ENCODE measurements at places on chromosomes 11 and 22.
A peak's percentile ranks its signal among the peaks of the same experiment; 100 is the strongest.

- no peak for DNase-seq
Observed at GRCh38 chr22:49039625-49040024, 788.0 kb downstream of the BRD1 start.

- no peak for DNase-seq
Observed at GRCh38 chr11:125388611-125389010, 107.5 kb downstream of the FEZ1 start.

DNA sequence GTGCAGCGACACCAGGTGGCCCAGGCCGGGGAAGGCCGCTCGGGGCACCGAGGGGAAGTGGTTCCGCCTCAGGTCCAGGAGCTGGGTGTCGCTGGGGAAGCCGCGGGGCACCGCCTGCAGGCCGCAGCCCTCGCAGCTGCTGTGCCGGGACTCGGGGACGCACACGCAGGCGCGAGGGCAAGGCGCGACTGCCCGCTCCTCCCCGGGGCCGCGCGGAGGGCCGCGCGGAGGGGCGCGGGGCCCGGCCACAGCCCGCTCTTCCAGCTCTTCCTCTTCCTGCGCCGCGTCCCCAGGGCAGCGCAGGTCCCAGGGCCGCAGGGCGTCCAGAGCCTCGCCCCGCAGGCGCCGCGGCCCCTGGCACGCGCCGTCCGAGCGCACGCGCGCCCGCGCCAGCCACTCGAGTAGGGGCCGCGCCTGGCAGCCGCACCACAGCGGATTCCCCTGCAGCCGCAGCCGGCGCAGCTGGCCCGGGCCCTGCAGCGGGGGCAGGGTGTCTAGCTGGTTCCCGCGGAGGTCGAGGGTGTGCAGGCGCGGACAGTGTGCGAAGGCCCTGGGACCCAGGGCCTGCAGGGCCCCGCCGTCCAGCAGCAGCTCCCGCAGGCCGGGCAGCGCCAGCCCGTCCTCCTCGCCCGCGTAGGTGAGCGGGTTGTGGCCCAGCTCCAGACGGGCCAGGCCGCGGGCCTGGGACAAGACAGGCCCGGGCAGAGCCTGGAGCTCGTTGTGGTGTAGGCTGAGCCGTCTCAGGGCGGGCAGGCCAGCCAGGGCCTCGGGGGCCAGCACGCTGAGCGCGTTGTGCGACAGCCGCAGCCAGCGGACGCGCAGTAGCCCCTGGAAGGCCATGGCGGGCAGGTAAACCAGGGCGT is 2.8 kb downstream of the CHADL start:
- DNase-seq, result peak; percentile 41

DNA sequence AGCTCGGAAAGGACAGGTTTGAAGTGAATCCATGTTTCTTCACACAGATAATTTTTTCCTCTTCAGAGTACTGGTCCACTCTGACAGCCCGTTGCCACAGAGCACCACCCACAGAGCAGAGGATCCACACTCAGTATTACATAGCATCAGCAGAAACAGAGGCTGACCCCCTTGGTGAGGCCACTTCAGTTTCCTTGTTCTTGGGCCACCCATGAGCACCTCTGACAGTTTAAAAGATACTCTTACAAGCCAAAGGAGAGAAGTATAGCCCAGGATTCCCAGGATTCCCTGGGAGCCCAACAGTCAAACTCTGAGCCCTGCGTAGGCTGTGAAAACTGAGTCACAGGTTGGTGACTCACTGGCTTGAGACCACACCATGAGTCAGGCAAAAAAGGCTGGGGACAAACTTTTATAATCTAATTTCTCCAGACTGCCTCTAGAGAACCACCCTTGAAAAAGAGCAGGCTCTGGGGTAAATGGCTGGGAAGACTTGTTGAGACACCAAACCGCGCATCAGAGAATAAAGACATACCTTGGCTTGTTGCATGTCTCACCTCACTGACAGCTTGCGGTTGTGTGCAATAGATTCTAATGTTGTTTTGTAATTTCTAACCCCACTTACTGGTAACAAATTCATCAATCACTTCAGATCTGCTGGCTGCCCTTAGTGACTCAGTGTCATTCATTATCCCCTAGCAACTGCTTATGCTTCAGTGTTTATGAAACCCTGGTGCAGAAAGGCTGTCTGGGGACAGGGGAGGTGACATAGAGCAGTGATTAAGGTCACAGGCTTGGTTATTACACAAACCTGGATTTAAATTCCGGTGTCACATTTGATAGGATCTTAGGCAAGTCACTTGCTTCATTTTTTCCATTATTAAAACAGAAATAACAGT is 56.9 kb upstream of the PRSS23 start:
- no peak for DNase-seq

GRCh38 chr11:32312865-32313403 is 122.4 kb downstream of the WT1 start:
- DNase-seq, result peak; percentile 33

- no peak for DNase-seq
Observed at GRCh38 chr11:134478176-134478575, 66.1 kb upstream of the B3GAT1 start.

DNA sequence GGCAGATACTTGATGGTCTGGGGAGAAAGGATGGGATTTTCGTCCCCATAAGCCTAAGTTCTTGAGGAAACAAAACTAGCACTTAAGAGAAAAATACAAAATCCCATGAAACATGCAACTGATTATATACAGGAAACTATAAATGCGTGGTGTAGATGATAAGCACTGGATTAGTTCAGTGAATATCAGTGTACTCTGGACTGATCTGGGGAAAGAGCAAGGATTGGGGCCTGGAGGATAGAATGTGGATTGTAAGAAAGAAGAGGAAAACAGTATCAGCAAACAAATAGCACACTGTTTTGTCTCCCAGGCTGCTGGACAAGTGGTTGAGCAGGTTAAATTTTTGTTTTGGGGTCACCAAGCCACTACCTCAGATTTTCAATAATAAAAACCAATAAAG is 49.8 kb downstream of the DCUN1D5 start:
- DNase-seq, result no peak

GRCh38 chr22:37425800-37426705 is 1.2 kb downstream of the ELFN2 start:
- DNase-seq, result peak; percentile 18

- DNase-seq, result no peak
Observed at GRCh38 chr11:126214441-126214840, 2.9 kb downstream of the FAM118B start.

DNA sequence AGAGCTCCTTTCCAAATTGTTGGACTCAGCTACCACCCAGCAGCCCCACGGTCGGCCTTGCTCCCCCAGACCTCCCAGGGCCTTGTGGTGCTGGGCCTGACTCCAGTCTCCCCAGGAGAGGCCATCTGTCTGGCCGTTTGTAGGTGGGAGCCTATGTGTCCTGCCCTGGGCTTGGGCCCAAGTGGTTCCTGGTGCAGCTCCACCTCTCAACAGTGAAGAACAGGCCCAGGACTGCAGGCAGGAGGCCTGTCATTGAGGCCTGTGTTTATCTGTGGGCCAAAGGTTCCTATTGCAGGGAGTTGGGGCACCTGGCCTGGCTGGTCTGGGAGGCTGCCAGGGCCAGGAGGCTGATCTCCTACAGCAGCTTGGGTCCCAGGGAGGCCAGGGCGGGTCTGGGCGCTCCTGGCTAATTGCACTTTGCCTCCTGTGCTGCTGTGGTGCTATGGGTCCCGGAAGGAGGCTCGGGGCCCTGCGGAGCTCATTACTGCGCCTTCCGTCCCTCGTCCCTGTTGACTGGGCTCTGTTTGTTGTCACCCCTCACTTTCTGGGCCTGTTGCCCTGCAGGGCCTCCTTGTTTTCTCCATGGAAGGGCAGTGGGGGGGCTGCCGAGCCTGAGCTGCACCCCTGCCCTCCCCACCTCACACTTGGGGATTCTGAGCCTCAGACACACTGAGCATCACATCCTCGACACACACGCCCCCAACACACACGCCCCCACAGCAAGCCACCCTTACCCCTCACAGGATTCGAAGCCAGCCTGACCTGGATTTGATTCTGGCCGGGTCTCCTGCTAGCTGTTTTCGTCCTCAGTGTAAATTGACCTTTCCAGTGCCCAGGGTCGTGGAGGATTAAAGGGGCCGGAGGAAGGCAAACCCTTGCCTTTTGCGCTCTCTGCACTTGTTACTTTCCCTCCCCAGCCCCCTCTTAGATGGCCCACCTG is 6.8 kb upstream of the OMP start:
- DNase-seq, result no peak

GRCh38 chr11:126597041-126597440 is 241.6 kb downstream of the ST3GAL4 start:
- no peak for DNase-seq

DNA sequence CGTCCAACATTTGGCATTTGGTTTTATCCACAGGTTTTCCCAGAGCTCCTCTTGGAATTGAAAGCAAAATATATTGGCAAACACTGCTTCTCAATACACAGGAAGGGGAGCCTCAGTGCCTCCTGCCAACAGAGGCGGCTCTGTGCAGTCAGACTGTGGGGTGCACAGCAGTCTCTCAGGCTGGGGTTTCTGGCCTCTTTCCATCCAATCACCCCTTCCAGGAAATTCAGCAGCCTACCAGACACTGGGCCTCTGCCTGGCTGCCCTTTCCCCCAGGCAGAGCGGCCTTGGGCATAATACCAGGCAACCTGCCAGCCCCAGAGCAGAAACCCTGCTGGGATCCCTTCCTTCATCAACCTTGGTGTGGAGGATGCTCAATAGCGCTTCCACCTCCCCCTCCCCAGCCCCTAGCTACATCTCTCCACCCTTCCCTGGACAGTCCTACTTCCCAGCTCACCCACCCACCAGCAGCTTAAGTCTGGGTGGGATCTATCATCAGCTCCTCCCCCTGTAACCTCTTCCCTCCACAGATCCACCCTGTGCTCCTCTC is 17.8 kb upstream of the RAPSN start:
- DNase-seq, result peak; percentile 99

DNA sequence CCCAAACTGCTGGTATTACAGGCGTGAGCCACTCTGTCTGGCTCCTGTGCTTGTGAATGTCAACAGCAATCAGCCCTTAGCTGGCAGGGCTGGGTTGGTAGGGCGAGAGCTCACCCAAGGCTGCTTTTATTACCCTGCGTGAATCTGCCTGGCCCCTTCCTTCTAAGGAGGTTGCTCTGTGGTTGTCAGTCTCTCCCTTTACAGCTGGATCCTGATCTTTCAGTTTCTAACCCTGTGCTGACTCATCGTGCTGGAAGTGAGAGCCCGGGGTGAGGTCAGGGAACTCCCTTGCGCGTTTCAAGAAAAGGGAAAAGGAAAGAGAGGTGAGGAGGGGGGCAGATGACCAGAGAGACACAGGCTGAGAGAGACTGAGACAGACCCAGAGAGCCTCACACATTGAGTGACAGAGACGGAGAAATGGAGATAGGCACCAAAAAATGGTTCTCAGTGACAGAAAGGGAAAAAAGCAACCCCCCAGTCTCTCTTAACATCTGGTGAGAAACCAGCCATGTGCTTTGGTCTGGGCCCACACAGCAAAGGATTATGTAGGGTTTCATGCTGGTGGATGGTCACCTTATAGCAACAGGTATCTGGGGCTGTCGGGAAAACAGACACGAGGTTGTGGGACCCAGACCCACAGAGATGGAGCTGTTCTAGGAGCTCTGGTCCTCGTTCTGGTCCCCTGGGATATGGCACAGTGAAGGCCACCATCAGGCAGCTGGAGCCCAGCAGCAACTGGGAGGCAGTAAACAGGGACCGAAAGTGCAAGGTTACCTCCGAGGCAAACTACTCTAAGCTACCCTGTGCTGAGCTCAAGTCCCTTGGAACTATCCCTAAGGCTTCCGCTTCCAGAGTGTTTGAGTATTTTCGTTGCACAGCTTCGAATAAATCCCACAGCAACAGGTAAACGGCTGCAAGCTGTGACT is 2.5 kb downstream of the TCN2 start:
- no peak for DNase-seq

DNA sequence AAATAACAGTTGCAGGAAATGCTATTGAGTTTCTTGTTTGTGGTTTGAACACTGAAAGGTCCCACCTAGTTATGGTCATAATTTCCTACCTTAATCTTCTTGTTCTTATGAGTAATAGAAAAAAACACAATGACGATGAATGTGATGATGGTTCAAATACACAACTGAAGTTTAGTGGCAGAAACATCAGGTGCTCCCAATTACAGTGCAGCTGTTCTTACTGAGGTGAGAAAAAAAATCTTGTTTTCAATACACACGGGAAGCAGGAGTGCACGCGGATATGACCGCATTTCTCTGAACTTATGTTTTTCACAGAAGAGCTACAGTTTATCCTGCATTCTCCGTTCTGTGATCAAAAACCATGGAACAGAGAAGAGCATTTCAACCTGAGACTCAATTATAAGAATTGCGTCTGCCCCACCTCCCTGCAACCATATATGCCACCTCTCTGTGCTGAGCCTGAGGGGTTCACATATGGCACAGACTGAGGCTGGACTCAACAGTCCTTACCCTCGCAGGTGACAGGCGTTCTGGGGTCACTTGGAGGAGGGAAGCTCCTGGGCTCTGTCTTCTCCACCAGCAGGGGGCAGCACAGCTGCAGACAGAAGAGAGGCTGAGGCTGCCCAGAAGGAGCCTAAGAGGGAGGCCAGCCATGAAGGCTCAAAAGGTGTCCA is 99.7 kb upstream of the IGLL5 start:
- no peak for DNase-seq

Data from NCI-H2081 (cell line).